ENCODE measurements at places on chromosomes 1 and 21.

DNA sequence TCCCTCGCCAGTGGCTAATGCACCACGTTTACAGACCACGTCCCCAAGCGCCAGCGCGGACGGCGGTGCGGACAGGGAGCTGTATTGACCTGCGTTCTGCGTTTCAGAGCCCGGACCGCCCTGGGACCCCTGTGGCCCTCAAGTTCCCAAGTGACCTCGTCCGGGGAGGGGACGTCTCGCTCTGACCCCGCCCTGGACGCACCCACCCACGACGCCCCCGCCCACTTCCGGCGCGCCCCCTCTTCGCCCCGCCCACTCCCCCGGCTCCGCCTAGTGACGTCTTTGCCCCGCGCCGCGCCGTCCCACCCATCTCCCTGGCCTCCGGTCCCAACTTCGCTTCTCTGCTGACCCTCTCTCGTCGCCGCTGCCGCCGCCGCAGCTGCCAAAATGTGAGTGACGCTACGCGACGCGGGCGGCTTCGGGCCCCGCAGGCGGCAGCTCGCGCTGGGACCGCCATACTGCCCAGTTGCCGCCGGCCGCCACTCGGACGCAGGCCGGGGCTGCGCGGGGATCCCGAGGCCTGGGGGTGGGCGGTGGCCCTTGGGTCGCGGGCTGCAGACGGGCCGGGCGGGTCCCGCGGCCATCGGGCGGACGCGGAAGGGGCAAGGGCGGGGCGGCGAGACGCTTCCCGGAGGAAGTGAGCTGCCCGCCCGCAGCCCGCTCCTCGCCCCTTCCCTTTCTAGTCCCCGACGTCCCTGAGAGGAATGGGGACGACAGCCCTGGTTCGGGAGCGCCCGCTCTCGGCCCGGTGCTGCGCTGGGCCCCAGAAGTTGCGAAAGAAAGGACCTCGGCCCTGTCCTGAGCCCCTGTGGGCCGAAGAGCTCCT lies at the start of gene VAMP3:
Gene VAMP3, plus strand, starts transcription at position 300 of the 826 bp plus-strand sequence. Its CDS starts 88 bp downstream, at position 388.
- peak; percentile 76 for DNase-seq

DNA sequence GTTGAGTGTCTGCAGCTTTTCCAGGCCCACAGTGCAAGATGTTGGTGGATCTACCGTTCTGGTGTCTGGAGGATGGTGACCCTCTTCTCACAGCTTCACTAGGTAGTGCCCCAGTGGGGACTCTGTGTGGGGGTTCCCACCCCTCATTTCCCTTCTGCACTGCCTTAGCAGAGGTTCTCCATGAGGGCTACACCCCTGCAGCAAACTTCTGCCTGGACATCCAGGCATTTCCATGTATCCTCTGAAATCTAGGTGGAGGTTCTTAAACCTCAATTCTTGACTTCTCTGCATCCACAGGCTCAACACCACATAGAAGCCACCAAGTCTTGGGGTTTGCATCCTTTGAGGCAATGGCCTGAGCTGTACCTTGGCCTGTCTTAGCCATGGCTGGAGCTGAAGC lies 14.3 kb upstream of the DNM3 start:
- no peak for DNase-seq

GRCh38 chr1:196933531-196934189 lies 9.9 kb upstream of the CFHR2 start:
- DNase-seq = no peak

- peak; percentile 52 for DNase-seq
These were observed 22.0 kb downstream of the THAP3 start for GRCh38 chr1:6646499-6647148.

- no peak for DNase-seq
These were observed 138.8 kb upstream of the TNR start for GRCh38 chr1:175882192-175882591.

- DNase-seq = no peak
These were observed 122.3 kb downstream of the GRIK1 start for GRCh38 chr21:29817450-29817849.

GRCh38 chr1:48040154-48040553 lies 43.0 kb upstream of the TRABD2B start:
- DNase-seq = no peak

Measured in astrocyte of the spinal cord (primary cell).